ENCODE measurements at places on chromosomes 5 and 9.

DNA sequence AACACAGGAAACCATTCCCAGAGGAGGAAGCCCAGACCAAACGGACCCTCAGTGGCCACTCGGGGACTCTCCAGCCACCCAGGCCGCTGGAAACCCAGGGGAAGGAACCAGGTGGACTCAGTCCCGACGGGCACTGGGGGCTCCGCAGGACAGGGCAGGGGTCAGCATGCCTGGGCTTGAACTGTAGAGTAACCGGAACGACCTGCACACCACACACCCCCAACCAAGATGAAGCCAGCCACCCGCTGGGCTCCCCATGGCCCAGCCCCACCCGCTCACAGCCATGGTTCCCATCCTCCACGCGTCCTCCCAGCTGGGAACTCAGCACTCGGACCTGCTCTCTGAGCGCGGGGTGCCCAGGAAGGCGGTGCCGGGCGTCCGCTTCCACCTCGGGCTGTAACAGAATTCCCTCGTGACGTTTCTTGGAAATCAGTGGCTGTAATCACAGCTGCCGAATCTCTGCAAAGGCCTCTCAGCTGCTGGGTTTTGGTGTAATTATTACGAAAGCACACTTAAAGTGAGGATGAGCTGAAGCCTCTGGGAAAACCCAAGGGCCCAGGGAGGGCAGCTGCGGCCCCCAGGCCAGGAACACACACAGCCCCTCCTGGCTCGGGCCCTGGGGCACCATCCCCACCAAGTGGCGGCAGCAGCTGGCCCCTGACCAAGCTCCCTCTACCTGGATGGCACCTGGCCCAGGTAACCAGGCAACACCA, 13.8 kb downstream of the NACC2 start:
- no peak for DNase-seq

- DNase-seq, result no peak
Observed at GRCh38 chr9:101626295-101626694, 31.5 kb upstream of the PPP3R2 start.

GRCh38 chr5:56409331-56410190, 176.4 kb upstream of the ANKRD55 start:
- no peak for DNase-seq

GRCh38 chr9:4495537-4495936, 5.3 kb downstream of the SLC1A1 start:
- no peak for DNase-seq
